ENCODE measurements at places on chromosomes 4 and X.

GRCh38 chr4:72119946-72120345 lies 88.1 kb downstream of the NPFFR2 start:
- no peak for DNase-seq

DNA sequence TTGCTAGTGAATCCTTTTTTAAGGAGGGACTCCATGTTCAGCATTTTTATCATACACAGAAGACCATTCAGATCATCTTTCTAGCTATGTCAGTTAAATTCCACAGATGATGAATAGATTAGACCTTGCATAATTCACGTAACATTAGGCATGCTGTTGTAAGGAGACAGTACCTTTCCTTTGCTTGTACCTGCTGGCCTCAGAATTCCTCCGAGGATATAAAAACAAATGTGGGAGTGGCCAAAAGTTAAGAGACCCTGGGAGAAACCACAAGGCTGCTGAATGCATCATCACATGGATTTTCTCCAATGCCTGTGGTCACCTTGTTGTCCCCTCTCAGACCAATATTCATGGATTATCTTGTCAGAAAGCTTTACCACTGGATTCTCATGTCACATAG lies 201.4 kb downstream of the MAGEB17 start:
- DNase-seq: no peak

GRCh38 chr4:1683261-1683735 lies 815 bp downstream of the FAM53A start:
- no peak for DNase-seq

DNA sequence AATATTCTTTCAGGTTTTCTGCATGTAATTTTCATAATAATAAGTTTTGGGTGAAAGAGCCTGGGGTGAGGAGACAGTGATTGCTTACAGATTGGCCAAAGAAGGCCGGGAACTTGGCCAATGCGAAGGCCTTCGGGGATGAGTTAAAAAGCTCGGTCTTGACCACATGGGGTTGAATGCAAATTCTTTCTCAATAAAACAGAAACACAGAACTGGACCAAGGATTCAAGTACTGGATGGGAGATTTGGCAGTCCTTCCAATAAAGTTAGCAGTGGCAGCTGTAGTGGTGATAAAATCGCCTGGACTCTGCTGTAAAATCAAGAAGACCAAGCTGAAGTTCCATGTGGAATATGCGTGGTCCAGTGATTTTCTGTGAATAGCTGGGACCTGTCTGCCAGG lies 282.2 kb upstream of the KLF3 start:
- DNase-seq: no peak

DNA sequence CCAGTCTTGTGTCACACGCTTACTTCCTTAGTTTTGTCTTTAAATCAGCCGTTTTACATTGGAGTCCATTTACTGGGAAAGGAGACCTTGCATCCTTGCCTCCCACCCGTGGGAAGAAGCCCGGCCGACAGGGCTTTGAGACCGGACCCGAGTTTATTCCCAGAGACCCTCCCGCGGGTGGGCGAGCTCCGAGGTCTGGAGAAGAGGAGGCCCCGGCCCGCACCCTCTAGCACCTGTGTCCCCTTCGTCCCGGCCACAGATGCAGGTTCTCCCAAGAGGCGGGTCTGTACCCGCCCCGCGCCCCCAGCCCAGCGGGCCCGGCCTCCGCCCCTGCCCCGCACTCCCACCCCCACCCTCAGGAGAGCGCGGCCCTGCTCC lies 3.8 kb upstream of the SLC26A1 start:
- DNase-seq: no peak

- no peak for DNase-seq
Observed at GRCh38 chr4:20754036-20754435, 53.8 kb downstream of the PACRGL start.

DNA sequence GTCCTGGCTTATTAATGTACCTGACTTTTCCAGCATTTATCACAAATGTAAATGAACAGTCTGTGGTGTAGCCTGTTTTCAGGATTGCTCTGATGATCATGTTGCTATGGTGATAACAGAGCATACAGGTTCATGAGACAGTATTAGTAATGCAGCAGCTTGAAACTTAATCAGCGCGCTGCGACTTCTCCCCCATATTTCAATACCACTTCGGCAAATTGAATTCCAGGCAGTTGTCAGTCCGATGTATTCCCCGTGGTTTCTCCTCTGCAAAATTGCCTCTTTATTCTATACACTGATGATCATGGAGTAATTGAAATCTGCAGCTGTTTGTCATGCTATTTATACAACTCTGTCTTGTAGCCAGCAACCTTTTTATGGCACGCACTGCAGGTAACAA lies 239.3 kb downstream of the C4orf33 start:
- DNase-seq: peak; percentile 28

DNA sequence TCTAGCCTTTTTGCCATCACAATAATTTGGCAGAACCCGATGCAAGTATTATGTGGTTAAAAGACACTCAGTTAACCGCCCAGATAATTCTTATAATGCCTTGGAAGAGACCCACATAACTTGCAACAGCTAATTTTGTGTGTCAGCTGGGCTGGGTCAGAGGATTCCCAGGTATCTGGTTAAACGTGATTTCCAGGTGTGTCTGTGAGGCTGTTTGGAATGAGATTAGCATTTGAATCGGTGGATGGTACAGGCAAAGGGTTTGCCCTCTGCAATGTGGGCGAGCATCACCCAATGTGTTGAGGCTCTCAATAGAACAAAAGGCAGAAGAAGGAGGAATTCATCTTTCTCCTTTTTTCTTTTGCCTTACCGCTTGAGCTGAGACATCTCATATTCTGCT lies 314.2 kb upstream of the PUDP start:
- no peak for DNase-seq

- no peak for DNase-seq
Observed at GRCh38 chr4:102792361-102792936, 31.7 kb upstream of the MANBA start.

GRCh38 chr4:82801910-82802521 lies 3.4 kb upstream of the SCD5 start:
- DNase-seq: peak; percentile 4

GRCh38 chr4:99404595-99405287 lies 30.4 kb downstream of the ADH7 start:
- no peak for DNase-seq

GRCh38 chrX:74931214-74931613 lies 6.0 kb upstream of the NEXMIF start:
- DNase-seq: no peak

- DNase-seq: peak; percentile 25
Observed at GRCh38 chr4:40976343-40976742, 226.6 kb downstream of the NSUN7 start.

DNA sequence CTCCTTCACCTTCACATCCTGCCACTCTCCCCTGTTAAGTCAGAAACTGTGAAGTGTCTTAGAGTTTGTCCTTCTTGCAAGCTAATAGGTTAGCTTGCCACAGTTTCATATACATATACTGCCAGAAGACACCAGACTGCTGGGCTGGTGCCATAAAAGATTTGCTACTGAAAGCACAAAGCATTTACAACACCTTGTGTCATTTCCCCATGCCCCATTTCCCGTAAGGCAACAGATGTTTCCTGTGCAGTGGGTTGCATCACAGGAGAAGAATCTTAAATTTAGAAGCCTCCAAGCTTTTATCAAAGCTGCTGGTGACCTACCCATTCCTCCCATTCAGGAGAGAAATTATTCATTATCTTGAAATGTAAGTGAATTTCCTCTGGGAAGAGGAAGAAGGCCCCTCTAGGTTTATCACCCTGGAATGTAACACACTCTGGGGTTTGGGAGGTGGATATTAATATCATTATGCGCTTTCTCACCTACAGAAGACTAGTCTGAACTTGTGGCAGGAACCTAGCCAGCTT lies 34.5 kb upstream of the RAB33B start:
- DNase-seq: peak; percentile 29

DNA sequence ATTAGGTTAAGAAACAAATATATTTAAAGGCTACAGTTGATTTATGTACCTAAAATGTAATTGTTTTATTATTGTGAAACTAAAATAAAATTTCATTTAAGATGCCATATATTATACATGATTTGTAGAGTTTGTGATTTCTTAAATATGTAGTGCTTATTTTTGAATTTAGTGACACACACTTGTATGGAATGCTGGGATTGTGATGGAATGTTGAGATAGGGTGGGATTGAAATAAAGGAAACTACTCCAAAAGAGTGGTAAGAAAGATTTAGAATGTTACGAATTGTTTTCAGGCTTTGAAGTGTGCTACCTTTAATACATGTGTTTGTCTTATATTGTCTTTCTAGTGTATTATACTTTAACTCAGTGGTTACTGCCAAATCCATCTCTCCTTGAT lies 330.3 kb upstream of the PITX2 start:
- no peak for DNase-seq

- DNase-seq: peak; percentile 31
Observed at GRCh38 chr4:23973308-23973855, 83.5 kb upstream of the PPARGC1A start.

GRCh38 chrX:136759968-136760367 lies 20.8 kb downstream of the ARHGEF6 start:
- DNase-seq: no peak

- no peak for DNase-seq
Observed at GRCh38 chr4:98503676-98504075, 154.7 kb downstream of the TSPAN5 start.

GRCh38 chr4:173647902-173648301 lies 117.9 kb upstream of the HAND2 start:
- DNase-seq: peak; percentile 27

DNA sequence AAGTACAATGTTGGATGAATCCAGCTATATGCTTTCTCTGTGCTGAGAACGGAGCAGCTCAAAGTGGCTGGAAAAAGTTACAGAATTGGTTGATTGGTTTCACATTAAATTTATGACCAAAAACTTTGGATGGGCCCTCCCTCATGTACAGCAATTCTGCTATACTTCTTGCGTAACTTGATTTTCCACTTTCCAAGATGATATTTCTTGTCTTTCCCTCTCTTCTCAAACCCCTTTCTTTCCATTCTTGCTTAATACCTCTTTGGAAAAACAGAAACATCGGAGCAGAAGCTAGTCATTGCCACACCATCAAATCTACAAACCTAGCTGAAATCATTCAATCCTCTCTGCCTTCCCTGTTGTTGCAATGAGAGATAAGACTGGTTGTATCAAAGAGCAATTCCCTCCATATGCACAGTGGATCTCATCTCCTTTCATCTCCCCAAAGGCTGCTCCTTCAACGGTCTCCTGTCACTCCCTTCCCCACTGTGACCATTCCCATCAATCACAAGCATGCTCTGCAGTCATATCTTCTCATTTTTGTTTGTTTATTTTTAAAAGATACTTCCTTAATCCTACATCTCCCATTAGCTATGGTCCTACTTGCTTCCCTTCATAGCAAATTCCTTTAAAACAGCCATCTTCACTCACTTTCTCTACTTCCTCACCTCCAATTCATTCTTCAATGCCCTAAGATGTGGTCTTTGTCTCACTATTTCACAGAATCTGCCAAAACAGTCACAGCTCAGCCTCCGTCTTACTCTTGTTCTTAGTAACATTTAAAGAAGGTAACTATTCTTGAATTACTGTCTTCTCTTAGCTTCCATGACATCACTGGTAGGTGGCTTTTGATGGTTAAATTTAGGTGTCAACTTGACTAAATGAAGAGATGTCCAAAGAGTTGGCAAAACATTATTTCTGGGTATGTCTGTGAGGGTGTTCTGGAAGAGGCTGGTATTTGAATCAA lies 145.5 kb downstream of the FAM13A start:
- DNase-seq: no peak

DNA sequence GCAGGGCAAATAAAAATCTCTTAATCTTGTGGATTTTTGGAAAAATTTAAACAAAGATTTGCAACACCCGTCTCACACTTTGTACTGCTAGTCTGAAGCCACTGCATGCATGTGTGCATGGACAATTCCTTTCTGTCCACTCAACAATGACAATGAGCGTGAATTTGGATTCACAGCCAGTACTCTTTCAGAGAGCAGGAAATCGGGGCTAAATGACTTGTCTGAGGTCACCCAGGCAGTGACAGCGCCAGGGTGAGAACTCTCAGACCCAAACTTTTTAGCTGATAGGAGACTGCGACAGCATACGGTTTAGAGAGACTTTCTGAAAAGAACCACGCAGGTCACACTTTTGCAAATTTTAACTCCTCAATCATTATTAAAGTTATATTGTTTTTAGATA lies 90.9 kb downstream of the ZNF827 start:
- DNase-seq: no peak
